HuH-7.5 (cell line): ENCODE measurements at places on chromosomes 1 and 21.

GRCh38 chr1:226735576-226735975 is 3.5 kb downstream of the ITPKB start:
- DNase-seq: no peak

DNA sequence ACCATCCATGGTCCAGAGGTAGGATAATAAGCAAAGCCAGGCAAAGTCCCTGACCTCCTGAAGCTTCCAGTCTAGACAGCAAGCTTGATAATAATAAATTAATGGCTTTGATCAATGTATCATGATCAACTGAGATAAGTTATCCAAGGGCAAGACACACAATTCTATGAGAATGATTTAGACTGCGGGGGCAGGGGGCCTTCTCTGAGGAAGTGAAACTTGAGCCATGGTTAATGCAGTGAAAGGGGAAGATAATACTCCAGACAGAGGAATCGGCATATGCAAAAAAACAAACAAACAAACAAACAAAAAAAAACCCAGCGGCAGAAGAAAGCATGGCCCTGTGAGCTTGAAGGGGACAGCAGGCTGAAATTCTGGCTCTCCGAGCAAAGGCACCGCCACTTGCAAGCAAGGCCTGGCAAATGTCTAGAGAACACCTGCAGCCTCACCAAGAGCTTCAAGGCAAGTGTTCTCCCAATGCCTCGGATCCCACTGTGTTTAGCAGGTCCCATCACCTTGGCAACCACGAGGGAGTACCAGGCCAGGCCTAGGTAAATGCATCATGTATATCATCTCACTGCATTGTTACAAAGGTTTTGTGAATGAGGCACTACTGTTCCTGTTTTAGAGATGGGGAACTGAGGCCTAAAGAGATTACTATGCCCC is 24.9 kb downstream of the CSMD2 start:
- no peak for DNase-seq

- DNase-seq: no peak
Observed at GRCh38 chr1:159829822-159830465, 3.3 kb downstream of the SLAMF8 start.

DNA sequence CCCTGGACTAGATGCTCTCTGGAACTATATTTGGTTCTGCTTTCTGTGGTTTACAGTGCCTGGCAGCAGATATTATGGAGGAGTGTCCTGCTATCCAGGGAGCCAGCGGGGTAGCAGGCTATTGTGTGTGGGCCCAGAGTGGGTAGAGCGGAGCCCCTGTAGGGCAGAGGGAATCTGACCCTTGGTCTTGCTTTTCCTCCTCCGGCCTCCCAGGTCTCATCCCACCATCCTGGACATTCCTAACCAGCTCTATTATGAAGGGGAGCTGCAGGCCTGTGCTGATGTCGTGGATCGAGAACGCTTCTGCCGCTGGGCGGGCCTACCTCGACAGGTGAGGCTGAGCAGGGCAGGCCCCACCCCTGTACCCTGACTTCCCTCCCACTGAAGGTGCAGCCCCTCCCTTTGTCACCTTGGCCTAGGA is 9.1 kb downstream of the RHOC start:
- no peak for DNase-seq

DNA sequence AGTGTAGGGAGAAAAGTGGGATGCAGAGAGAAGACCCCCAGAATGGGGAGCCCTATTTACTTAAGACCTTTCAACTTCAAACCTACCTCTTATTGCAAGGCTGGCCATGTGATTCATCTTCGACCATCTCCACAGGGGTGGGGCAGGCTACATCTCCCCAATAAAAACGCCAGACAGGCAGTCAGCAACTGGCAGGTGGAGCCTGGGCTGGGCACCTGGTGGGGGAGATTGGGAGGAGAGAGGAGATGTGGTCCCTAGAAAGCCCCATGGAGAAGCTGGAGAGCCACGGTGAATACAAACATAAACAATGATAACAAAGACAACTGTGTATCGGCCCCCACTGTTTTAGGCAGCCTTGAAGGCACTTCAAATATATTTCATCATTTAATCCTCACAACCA is 336.7 kb upstream of the PROX1 start:
- DNase-seq: no peak
